Inflammatory macrophage (primary cell): ENCODE measurements at places on chromosomes 11 and 22.

GRCh38 chr11:131033151-131033651 is 116.9 kb upstream of the SNX19 start:
- DNase-seq: no peak

DNA sequence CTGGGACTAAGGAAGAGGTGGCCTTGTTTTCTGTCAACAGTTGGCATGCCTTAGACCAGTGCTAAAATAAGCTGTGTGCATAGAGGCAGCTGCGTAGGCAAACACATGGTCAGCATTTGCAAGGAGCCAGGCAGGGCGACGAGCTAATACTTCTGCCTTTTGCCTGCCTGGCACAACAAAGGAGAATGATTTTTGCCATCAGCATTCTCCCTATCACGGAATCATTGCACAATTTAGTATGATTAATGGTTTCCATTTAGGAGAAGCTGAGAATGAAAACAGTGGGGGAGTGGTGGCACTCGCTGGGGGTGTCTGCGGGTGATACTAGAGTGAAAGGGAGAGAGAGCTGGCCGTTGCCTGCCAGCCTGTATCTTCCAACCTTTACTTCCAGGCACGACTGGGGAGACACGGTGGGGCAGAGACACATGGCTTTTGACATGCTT is 336.0 kb downstream of the CADM1 start:
- DNase-seq: no peak

DNA sequence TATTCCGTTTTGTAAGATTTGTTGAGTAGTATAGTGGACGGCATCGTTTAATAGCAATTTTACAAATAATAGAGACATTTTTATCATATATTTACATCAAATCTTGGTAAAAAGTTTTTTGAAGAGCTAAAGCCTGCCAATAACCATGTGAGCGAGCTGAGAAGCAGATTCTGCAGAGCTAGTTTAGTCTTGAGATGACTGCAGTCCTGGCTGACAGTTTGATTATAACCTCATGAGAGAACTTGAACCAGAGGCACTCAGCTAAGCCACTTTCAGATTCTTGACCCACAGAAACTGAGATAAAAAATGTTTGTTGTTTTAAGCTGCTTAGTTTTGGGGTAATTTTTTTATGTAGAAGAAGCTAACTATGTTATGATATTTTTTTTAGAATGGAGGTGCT is 78.9 kb downstream of the PDE3B start:
- DNase-seq: no peak

GRCh38 chr22:47848184-47848920 is 1085.9 kb downstream of the TBC1D22A start:
- no peak for DNase-seq

GRCh38 chr11:68256331-68256741 is 15.4 kb downstream of the C11orf24 start:
- no peak for DNase-seq

DNA sequence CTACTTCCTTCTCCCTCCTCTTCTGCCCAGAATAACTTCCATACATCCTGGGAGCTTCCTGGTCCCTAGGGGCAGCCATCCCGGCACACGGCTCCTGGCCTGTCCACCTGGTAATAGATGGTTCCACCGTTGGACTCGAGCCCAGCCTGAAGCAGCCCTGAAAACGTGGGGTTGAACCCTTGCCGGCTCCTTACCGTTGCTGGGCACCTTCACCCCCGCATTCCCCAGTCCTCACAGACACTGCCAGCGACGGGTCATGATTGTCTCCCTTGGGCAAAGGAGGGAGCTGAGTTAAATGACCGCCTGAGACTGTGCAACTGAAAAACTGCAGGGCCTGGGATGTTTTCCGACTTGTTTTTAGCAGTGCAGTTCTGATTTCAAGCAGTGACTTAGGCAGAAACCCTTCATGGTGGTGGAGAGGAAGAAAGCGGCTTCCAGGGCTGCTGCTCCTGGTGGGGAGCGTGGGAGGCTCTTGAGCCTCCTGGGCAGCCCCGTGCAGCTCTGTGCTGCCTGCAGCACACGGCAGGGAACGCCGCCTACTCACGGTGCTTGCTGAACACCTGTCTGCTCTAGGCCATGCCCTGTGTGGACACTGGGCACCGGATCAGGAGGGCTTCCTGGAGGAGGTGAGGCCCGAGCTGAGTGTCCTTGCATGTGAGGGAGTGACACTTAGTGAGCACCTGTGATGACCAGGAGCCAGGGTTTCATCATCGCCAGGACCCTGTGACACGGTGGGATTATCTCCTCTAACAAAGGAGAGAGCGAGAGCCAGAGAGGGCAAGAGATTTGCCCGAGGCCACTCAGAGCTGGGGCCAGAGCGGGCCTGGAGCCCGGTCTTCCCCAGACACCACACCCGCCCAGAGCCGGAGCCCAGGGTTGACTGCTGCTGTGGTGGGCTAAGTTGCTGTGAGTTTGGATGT is 77.4 kb downstream of the FBLN1 start:
- DNase-seq: no peak

GRCh38 chr22:18024276-18024939 is at the start of gene MICAL3:
Gene MICAL3 (minus strand): TSS chr22:18024561. CDS start chr22:17906812, 117,749 bp downstream.
- peak; percentile 32 for DNase-seq

DNA sequence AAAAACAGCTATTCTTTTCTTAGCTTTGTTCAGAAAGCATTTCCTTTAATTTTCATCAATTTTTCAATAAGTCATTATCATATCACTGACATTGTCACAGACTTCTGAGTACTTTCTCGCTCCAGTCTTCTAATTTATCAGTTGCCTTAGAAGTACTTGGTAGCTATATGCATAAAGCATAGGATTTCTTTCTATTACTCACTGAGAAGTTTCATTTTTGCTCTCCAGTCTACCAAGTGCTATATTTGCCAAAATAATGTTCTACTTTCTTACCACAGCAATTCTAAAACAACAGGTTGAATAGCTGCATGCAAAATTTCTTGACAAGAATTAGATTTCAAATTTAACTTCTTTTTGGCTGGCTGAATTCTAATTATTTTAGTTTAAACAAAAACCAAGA is 116.3 kb downstream of the STK33 start:
- DNase-seq: no peak

DNA sequence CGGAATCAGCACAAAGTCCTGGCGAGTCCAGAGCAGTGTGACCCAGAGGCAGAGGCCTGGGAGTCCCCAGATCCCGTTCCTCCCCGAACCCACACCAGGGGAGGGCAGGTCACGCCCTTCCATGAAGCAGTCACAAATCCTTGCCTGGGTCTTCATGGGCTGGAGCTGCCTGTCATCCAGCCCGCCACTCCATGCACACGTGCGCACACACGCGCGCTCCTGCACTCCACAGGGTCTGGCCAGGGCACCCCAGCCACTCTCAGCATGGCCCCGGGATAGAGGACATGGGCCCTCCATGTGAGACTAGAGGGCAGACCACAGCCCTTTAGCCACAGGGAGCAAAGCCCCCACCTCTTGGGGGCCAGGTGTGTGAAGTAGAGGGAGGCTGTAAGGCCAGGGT is 5.7 kb upstream of the TNFRSF13C start:
- no peak for DNase-seq
